ENCODE measurements at places on chromosomes 12 and 14. TPM values are rescaled to one million over a fixed set of nuclear protein-coding genes. Genes with fewer than 3 reads are reported as not detected.

- no peak for DNase-seq
These were observed 30.8 kb downstream of the KIF26A start for GRCh38 chr14:104169005-104169698.

- no peak for DNase-seq
These were observed 1517.0 kb downstream of the AACS start for GRCh38 chr12:126582231-126582630.

- no peak for DNase-seq
These were observed 157.6 kb downstream of the FOXA1 start for GRCh38 chr14:37437490-37437889.

DNA sequence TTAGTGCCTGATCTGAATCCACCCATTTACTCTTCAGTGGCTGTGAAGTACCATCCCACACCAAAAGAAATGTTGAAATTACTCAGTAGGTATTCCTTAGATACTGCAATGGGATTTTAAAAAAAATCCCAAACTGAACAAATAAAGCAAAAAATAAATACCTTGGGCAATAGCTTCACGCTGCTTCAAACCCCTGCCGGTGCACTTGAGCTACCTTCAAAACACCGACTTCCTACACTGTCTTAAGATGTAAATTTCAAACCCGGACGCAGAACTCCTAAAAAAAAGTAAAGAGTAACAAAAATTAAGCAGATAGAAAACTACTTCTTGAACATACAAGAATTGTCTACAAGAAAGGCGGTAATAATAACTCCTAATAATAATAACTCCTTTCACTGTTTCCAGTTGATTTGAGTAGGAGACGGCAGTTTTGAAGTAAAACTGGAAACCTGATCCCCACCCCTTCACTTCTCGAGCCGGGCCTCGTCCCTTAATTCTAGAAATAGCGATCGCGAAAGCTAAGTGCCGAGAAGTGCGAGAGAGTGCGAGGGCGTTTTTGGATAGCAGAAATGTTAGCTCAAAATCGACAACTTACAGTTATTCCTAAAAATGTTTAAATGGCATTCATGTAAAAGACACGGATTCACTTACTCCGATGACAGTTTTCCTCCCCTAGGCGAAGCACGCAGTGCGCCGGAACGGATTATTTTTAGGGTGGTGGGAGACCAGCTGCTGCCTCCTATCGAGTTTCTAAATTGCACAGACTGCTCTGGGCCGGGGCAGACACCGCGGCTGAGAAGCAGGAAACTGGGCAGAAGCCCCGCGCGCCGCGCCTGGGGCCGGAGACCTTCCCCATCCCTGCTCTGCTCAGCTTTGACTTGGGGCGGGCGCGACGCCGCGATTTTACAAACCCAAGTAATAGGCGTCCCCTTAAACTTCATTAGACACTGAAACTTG is at the start of gene ABCC9:
Gene ABCC9, minus strand, starts transcription at position 878 of the 957 bp plus-strand sequence. CDS start 4,752 bp downstream, outside the sequence.
- no peak for DNase-seq

DNA sequence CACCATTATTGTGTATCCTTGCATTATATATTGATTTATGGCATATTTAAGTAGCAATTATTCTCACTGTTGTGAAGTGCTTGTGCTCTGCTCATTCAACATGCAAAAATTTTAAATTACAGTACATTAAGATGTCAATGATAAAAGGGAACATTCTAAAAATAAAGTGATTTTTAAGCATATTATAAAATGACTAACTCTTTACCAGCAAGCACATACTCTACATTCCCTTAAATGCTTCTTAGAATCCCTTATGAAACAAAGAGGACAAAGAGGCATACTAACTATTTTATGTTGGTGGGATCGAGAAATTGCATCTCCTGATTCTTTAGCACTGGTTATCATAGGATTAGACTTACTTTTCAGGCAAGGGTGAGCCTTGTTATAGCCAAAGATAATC is 46.6 kb upstream of the ZDHHC17 start:
- DNase-seq = no peak

The MYBPC1 gene
- total RNA-seq = 1.5 TPM

The ACOT4 gene
- total RNA-seq = 1.3 TPM
